ENCODE measurements at places on chromosomes 11 and 22.

DNA sequence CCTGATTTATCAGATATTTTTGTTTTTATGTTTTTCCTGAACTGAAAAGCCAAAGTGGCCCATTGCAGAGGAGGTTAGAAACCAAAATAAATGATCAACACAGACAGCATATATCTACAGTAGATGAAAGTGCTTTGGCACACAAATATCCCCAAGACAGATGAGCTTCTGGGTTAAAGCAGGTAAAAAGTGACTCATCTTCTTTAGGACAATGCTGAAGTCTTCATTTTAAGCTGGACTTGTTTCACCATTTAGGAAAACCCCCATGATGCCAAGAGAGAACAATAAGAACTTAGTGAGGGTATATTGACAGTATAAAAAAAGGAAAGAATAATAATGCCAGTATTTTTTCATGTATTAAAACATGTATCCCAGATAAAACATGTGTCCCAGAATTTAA is 100.8 kb upstream of the OR9G4 start:
- DNase-seq = no peak

DNA sequence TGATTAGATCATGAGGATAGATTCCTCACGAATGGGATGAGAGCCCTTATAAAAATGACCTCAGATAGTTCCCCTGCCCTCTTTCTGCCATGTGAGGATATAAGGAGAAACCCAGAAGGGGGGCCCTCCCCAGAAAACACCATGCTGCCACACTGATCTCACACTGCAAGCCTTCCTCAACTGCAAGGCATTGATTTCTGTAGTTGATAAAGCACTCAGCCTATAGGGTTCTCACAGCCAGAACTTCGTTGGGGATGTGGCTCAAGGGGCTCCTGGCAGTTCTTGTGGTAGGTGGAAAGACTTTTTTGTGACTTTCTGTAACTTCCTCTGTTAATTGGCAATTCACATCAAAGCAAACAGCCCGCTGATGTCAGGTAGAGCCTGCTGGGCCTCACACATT is 108.9 kb downstream of the CD44 start:
- no peak for DNase-seq

GRCh38 chr11:8168485-8169257 is at the start of gene RIC3:
TSS of gene RIC3 (minus strand) at chr11:8169025. CDS start at chr11:8168989, 36 bp downstream.
- no peak for DNase-seq

DNA sequence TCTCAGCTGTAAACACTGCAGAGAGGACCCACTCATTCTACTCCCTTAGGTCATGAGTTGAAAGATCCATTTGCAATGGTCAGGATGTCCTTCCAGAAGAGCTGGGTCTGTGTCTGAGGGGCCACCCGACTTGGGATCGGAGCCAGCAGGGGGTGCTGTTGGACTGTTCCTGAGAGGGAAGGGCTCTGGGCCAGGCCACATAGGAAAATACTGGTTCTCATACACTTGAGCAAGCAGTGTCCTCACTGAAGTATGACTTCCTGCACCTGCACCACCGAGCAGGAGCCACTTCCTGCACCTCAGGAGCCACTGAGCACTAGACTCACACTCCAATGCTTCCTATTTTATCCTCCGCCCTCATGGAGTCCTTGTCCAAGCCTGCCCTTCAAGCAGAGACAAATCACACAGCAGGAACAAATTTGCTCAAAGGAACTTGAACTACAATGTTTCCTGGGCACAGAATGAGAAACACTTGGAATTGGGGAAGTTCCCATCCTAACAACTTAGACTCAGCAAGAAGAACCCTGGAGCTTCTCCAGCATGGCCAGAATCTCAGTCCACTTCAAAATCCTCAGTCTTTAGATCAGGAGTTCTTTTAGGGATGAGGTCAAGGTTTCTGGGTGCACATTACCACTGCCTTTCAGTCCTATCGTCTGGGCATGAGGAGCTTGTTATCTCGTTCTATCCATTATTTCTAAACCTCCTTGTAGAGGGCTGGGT is 36.6 kb upstream of the VPREB1 start:
- DNase-seq = peak; percentile 86

GRCh38 chr22:31344578-31345330 is 1.4 kb downstream of the PATZ1 start:
- no peak for DNase-seq

GRCh38 chr11:75759832-75760231 is 8.7 kb upstream of the DGAT2 start:
- DNase-seq = no peak

DNA sequence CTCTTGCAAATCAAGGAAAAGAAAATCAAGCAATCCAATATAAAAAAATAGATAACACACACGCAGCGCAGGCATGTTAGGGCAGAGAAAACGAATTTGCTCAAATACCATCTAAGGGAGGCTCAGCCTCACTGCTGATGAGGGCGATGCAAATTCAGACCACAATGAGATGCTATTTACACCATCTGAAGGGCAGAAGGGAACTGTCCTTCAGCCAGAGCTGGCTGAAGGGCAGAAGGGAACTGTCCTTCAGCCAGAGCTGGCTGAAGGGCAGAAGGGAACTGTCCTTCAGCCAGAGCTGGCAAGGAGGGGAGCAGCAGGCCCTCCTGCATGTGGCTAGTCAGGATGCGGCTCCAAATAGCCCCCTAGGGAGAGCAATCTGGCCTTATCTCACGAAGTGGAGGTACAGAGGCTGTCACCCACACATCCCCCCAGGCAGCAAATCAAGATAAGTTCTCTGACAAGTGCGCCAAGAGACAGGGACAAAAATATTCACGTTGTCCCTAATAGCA is 7.6 kb upstream of the SLC39A13 start:
- no peak for DNase-seq

DNA sequence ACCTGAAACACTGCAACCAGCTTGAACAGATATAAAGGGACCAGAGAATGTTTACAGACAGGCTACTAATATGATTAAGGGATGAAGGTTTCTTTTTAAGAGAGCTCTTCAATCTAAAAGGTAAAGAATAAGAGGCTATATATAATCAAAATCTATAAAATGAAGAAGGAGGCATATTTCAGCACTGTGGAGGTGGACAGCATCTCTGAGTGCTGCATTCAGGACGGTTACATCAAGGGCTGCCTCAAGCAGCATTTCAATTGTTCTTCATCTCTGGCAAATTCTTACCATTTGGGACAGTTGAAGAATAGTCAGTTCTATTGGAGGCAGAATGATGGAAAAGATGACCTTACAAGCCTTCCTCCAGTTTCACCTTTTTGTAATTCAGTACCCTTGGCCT is 139.6 kb upstream of the LMO1 start:
- no peak for DNase-seq

- DNase-seq = no peak
Observed at GRCh38 chr11:35363854-35364780, 55.2 kb downstream of the SLC1A2 start.

GRCh38 chr11:15500643-15501042 is 385.9 kb downstream of the INSC start:
- DNase-seq = no peak

DNA sequence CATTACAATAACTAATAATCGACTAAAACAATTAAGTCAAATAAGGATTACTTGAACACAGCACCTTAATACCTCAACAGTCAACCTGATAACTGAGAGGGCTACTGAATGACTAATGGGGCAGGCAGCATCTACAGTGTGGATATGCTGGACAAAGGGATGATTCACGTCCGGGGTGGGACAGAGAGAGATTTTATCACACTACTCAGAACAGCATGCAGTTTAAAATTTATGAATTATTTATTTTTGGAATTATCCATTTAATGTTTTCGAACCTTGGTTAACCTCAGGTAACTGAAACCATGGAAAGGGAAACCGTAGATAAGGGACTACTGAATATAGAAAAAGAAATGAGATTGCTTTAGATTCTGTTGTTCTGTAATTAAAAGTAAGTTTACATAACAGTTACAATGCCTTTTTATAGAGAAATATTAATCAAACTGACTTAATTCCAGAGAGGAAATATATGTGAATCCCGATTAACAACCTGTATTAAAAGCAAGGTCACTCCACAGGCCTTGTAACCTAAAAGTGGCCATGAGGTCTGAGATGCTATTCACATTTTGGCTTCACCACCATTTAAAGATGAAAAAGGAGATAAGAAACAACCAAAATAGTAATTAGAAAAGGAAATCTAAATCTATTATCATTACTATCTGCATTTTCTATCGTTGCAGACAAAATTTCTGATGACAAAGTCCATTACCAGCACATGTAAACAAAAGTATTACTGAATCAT is 119.0 kb upstream of the TP53AIP1 start:
- no peak for DNase-seq

- no peak for DNase-seq
Observed at GRCh38 chr11:117546431-117547194, 219.0 kb downstream of the CEP164 start.

- no peak for DNase-seq
Observed at GRCh38 chr22:42069801-42070516, 653 bp downstream of the NAGA start.

DNA sequence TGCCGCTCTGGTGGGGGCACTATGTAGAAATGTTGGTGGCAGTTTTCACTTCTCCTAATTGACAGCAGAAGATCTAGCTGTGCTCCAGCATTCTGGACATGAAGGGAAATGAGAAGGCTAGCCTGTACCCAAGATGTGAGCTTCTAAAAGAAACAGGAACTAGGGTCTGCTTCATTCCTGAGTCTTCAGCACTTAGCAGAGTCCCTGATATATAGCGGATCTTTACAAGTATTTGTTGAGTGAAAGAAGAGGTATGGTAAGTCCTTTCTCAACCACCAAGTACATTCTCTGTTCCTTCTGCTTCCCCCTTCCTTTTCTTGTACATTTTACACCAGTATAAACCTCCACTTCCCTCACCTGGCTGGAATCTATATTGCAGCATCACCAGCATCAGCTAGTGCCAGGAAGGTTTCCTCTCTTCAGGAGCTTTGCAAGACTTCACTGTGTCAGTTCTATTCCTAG is 408.3 kb upstream of the CADM1 start:
- no peak for DNase-seq

- no peak for DNase-seq
Observed at GRCh38 chr11:32137869-32138268, 47.0 kb downstream of the RCN1 start.

DNA sequence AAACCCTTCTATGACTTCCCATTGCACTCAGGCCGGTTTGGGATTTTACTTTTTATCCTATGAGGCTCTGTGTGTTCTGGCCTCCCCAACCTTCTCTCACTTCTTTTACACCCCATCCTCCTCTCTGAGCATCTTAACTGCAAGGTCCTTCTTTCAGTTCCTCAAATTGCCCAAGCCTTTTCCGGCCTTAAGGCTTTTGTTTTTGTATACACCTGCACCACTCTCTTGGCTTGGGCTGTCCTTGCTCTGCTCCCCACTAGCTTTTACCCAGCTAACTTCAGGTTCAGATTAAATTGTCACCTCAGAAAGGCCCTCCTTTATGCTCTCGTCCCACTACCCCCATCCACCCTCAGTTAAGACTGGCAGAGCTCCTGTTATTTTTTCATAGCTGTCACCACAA is 55.5 kb downstream of the FAM83F start:
- no peak for DNase-seq

DNA sequence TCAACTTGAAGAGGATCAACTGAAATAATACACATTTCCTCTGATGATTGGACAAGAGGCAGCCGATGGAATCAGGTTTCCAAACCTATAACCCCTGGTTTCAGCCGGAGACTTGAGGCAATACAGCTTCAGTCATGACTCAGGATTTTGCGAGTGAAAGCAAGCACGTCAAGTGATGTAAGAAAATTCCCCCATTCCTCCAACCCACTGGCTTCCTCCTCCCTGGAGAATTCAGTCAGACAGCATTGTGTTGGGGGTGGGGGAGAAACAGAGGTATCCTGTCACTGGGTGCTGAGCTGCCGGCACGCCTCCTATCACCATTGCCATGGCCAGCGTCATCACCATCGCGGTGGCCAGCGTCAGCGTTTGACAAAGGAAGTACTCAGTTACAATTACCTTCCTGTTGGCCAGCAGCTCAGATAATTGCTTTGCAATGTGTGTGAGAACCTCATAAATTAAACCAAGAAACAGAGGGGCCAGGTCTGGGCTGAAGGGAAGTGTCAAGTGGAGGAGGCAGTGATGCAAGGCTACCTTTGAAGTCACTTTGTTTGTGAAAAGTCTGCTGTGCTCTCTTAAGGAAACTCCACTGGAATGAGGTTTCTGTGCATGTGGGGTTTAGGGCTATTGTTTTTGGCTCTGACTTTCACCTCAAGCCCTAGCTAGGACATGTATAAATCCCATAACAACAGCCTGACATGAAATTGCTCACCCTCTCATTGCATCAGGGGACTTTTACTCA is 50.2 kb downstream of the LIF start:
- no peak for DNase-seq

GRCh38 chr11:117761993-117762392 is 35.0 kb downstream of the DSCAML1 start:
- no peak for DNase-seq

DNA sequence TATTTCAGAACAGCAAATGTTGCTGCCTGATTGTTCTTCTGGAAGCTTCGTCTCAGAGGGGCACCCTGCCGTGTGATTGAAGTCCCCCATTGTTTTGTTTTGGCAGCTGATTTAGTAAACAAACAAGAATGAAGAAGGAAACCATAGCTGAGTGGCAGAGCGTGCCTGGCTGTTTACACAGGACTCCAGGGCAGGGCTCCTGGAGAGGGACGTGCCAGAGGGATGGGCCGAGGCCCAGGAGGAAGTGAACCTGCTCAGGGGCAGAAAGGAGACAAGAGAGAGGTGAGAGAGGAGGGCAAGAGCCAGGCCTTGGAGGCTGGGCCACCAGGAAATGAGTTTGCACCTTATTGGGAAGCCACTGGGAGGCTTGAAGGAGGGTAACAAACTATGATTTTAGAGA is 85.5 kb upstream of the B3GAT1 start:
- no peak for DNase-seq

GRCh38 chr22:44611880-44612496 is 90.0 kb upstream of the PRR5 start:
- no peak for DNase-seq

- DNase-seq = no peak
Observed at GRCh38 chr22:22011964-22012363, 29.4 kb upstream of the TOP3B start.

DNA sequence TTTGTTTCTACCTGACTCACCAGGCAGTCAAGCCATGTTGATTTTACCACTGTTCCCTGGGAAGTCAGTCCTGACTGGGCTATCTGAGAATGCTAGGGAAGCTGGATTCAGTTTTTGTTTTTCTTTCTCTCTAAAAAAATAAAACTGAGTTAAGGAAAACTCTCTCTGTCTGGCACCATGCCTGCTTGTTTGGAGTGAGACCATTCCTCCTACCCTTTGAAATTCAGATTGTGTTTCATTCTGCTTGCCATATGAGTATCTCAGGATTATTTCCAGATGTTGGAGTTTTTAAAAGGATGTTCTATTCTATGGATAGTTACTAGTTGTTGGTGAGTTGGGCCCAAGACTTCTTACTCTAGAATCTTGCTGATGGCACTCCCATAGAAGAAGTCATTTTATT is 1917.0 kb downstream of the LRRC4C start:
- no peak for DNase-seq

Data from liver (tissue), 10 donors.